ENCODE measurements at places on chromosomes 1 and 21.

- no peak for DNase-seq
Measured at GRCh38 chr1:56147459-56147858, 431.9 kb downstream of the PLPP3 start.

DNA sequence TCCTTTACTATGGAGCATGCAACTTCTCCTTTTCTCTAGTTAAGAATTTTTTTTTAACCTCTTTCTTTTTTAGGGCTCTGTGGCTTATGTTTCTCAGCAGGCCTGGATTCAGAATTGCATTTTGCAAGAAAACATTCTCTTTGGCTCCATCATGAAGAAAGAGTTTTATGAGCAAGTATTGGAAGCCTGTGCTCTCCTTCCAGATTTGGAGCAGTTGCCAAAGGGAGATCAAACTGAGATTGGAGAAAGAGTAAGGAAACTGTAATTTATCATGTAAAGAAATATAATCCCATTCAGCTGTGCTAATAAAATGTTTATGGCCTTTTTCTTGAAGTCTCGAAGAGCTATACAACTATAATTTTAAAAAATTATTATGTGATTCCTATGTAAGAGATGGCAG, 70.1 kb downstream of the HSPA13 start:
- no peak for DNase-seq

DNA sequence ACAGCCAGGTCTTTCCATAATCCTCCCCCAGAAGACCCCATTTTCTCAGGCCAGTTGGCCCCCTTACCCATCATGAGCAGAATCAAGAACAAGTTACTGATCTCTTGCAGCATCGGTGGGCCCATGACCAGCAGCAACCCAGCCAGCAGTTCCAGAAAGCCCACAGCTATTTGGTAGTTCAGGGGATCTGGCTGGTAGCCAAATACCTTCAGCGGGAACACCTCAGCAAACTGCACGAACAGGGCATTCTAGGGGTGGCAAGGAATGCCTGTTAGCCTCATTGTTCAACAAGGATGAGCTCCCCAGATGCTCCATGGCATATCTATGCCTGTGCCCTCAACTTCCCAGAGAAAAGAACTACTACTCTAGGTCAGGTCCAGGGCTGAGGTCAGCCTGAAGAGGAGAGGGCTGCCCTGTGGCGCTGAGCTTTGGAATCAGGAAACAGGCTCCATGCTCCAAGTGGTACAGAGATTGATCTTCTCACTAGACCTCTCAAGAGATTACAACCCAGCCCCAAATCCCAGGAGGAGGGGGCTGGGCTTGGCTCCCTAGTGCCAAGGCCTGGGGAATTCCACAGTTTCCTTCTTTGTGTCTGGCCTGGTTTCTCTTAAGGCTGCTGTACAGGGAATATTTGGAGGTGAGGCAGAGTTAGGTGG, 1.3 kb downstream of the TMEM35B start:
- DNase-seq = peak; percentile 11

DNA sequence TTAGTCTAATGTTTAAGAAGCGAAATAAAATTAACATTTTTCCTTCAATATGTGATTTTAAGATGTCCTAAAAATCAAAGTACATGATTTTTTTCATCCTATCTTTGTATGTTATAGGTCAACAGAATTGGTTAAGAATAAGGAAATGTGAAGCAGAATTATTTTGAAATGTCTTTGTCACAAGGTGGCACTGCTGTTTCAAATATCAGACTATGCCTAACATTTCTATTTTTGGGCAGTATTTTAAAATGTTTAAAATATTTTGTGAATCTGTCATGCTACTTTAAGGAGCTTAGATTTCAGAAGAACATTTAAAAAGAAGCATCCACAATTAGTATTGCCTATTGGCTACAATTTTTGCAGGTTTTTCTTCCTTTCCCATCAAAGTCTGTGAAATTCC, 38.7 kb downstream of the AMY1C start:
- DNase-seq = no peak

GRCh38 chr1:150109586-150109985, 40.1 kb upstream of the PLEKHO1 start:
- peak; percentile 44 for DNase-seq

DNA sequence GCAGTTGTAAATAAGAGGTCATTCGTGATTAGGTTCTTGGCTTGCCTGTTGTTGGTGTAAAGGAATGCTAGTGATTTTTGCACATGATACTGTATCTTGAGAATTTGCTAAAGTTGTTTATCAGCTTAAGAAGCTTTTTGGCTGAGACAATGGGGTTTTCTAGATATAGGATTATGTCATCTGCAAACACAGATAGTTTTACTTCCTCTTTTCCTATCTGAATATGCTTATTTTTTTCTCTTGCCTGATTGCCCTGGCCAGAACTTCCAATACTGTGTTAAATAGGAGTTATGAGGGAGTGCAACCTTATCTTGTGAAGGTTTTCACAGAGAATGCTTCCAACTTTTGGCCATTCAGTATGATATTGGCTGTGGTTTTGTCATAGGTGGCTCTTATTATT, 576.1 kb upstream of the RGS18 start:
- no peak for DNase-seq
